ENCODE measurements at places on chromosomes 3 and 15.
A peak's percentile ranks its signal among the peaks of the same experiment; 100 is the strongest.

- H3K36me3 ChIP-seq, result no peaks in the 10 kb centered on the region
- H3K27ac ChIP-seq, result no peak overlapping the region
- no peaks in the 10 kb centered on the region for H3K27me3 ChIP-seq
- DNase-seq, result no peak
- no peaks in the 10 kb centered on the region for H3K4me1 ChIP-seq
These were observed 787.3 kb downstream of the EDEM1 start for GRCh38 chr3:5974630-5975322.

DNA sequence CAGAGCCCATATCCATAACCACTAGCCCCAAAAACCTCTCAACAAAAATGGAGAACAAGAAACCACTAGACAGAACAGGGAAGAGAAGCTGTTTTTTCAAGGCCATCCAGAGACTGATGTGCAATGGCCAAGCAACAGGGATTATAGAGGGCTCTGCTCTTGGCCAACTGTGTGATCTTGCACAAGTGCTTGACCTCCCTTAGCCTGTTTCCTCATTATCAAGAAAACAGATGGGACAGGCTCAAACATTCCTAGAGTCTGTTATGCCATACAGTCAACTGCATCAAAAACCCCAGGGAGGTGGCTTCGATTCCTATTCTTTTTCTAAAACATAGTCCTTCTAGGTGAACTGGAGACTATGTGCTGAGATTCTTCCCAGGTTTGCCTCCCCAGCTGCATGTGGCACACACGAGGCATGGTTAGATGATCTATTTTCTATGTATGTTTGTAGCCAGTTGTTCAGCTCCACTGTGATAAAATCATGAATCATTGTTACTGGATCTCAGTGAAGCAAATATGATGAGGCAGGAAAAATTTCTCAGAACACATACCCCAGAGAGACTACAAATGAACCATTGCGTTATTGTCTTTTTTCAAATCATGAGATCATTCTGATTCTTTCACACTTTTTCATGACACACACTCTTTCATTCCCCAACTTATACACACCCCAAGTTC is 132.9 kb upstream of the TGFBR2 start:
- DNase-seq, result peak; percentile 64
- no peaks in the 10 kb centered on the region for H3K4me1 ChIP-seq
- no peaks in the 10 kb centered on the region for H3K27me3 ChIP-seq
- no peak overlapping the region for H3K4me3 ChIP-seq

GRCh38 chr3:128745742-128746141 is 19.8 kb downstream of the RAB7A start:
- no peaks in the 10 kb centered on the region for H3K27me3 ChIP-seq
- H3K4me1 ChIP-seq, result no peaks in the 10 kb centered on the region
- DNase-seq, result no peak

- peak; percentile 49 for DNase-seq
- H3K36me3 ChIP-seq, result no peaks in the 10 kb centered on the region
- no peak overlapping the region for H3K4me3 ChIP-seq
These were observed 30.2 kb upstream of the ATOSA start for GRCh38 chr15:52709187-52709981.

- H3K4me1 ChIP-seq, result peaks cover 3% of the 10 kb centered on the region
- no peak overlapping the region for H3K27ac ChIP-seq
- no peak overlapping the region for H3K4me3 ChIP-seq
- no peak for DNase-seq
- H3K27me3 ChIP-seq, result no peaks in the 10 kb centered on the region
These were observed 8.4 kb downstream of the SNX4 start for GRCh38 chr3:125511420-125512118.

- no peak for DNase-seq
- no peaks in the 10 kb centered on the region for H3K36me3 ChIP-seq
- no peak overlapping the region for H3K27ac ChIP-seq
- no peak overlapping the region for H3K4me3 ChIP-seq
- H3K4me1 ChIP-seq, result no peaks in the 10 kb centered on the region
These were observed 164.4 kb downstream of the OPA1 start for GRCh38 chr3:193757457-193757856.

- H3K4me3 ChIP-seq, result no peak overlapping the region
- H3K27ac ChIP-seq, result no peak overlapping the region
- peaks cover 2% of the 10 kb centered on the region for H3K4me1 ChIP-seq
- no peaks in the 10 kb centered on the region for H3K27me3 ChIP-seq
- no peak for DNase-seq
These were observed 36.1 kb downstream of the PCSK6 start for GRCh38 chr15:101453123-101454120.

DNA sequence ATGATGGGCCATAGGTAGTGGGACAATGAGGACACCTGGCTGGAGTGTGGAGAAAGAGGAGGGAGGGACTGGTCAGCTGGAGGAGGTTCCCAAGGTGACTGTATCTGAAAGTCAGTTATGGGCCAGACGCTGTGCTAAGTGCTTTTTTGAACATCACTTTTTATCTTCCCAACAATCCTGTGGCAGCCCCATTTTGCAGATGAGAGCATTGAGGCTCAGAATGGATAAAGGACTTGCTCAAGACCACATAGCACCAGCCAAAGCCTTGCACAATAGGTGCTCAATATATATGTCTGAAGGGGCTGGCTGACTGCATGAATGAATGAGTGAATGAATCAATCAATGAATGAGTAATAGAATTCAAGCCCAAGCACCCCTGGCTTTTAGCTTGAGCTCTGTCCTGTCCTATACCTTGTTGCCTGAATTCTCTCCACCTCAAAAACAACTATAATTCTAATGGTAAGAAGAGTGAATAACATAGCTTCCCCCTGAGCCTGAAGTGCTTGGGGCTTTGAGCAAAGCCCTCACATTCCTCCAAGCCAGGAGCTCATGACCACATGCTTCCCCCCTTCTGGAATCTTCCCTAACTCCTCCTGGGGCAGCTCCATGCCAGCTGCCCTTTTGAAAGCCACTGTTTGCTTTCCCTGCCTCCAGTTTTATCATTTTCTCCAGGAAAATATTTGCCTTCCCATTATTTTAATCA is 150.9 kb downstream of the RPLP1 start:
- DNase-seq, result no peak
- no peaks in the 10 kb centered on the region for H3K36me3 ChIP-seq
- H3K27ac ChIP-seq, result no peak overlapping the region
- H3K4me3 ChIP-seq, result no peak overlapping the region

GRCh38 chr3:22399566-22399965 is 648.6 kb upstream of the ZNF385D start:
- no peaks in the 10 kb centered on the region for H3K4me1 ChIP-seq
- DNase-seq, result no peak
- no peak overlapping the region for H3K4me3 ChIP-seq

GRCh38 chr15:101697488-101697887 is 26.8 kb downstream of the TARS3 start:
- H3K36me3 ChIP-seq, result peaks cover 12% of the 10 kb centered on the region
- no peak for DNase-seq

GRCh38 chr3:157151627-157152026 is 8.3 kb downstream of the CCNL1 start:
- peaks cover 8% of the 10 kb centered on the region for H3K36me3 ChIP-seq
- H3K4me1 ChIP-seq, result no peaks in the 10 kb centered on the region
- no peak overlapping the region for H3K4me3 ChIP-seq
- DNase-seq, result no peak
- no peaks in the 10 kb centered on the region for H3K27me3 ChIP-seq
- no peak overlapping the region for H3K27ac ChIP-seq

DNA sequence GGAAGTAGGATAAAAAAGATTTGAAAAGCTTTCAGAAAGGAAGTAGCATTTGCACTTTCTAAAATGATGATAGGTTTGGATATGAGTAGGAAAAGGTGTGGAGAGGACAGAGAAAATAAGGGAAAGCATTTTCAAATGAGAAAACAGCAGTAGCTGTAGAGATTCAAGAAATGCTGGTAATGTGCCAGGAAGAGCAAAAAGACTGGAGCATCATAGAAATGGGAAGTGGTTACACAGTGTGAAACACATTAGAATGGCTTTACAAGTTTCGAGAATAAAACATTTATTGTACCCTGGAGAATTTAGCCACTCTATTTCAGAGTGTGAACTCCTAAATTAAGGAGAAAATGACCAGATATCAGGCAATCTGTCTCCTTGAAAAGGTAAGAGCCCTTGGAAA is 108.3 kb upstream of the CHL1 start:
- H3K27me3 ChIP-seq, result no peaks in the 10 kb centered on the region
- H3K36me3 ChIP-seq, result no peaks in the 10 kb centered on the region
- no peak overlapping the region for H3K27ac ChIP-seq
- DNase-seq, result no peak
- no peak overlapping the region for H3K4me3 ChIP-seq

GRCh38 chr15:96254173-96254572 is 76.3 kb upstream of the NR2F2 start:
- H3K4me3 ChIP-seq, result no peak overlapping the region
- H3K36me3 ChIP-seq, result no peaks in the 10 kb centered on the region
- no peak overlapping the region for H3K27ac ChIP-seq
- peak; percentile 78 for DNase-seq
- H3K4me1 ChIP-seq, result peaks cover 3% of the 10 kb centered on the region
- H3K27me3 ChIP-seq, result no peaks in the 10 kb centered on the region

DNA sequence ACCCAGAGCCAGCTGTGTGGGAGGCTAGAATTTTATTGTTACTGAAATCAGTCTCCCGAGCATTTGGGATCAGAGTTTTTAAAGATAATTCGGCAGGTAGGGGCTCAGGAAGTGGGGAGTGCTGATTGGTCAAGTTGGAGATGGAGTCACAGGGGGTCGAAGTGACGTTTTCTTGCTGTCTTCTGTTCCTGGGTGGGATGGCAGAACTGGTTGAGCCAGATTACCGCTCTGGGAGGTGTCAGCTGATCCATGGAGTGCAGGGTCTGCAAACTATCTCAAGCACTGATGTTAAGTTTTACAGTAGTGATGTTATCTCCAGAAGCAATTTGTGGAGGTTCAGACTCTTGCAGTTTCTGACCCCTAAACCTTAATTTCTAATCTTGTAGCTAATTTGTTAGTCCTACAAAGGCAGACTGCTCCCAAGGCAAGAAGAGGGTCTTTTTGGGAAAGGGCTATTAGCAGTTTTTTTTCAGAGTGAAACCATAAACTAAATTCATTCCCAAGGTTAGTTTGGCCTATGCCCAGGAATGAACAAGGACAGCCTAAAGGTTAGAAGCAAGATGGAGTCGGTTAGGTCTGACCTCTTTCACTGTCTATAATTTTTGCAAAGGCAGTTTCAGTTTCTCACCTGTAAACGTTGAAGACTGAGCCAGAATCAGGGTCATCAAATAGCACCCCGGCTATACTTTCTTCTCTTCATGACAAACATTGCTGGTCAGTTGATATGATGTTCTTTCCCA is 28.2 kb downstream of the FLNB start:
- peaks cover 35% of the 10 kb centered on the region for H3K4me1 ChIP-seq
- no peaks in the 10 kb centered on the region for H3K36me3 ChIP-seq
- no peak overlapping the region for H3K4me3 ChIP-seq
- H3K27ac ChIP-seq, result peak overlapping the region; percentile 82

DNA sequence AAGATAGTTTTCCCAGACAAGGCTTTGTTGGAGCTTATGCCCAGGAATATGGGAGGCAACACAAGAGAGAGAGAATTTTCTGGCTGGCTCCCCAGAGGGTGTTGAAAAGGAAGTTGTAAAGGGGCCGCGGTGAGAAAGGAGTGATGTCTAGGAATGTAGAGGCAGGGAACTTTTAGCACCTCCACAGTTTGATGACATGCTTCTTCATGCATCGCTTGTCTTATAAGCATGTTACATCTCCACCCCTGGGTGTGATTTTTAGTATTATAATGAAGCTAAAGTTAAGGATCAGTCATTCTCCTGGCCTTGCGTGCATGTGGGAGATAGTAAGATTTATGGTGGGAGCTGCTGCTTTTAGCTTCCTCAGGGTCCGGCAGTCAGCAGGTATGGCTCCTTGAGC is 32.8 kb upstream of the TF start:
- H3K27ac ChIP-seq, result no peak overlapping the region
- no peaks in the 10 kb centered on the region for H3K27me3 ChIP-seq
- H3K4me3 ChIP-seq, result no peak overlapping the region
- no peak for DNase-seq
- H3K36me3 ChIP-seq, result no peaks in the 10 kb centered on the region

GRCh38 chr3:55537563-55537962 is 50.5 kb upstream of the WNT5A start:
- peaks cover 5% of the 10 kb centered on the region for H3K4me1 ChIP-seq
- H3K4me3 ChIP-seq, result no peak overlapping the region
- H3K27ac ChIP-seq, result no peak overlapping the region
- no peaks in the 10 kb centered on the region for H3K36me3 ChIP-seq
- DNase-seq, result no peak
- no peaks in the 10 kb centered on the region for H3K27me3 ChIP-seq

GRCh38 chr15:83158393-83158792 is 49.2 kb downstream of the HDGFL3 start:
- peak; percentile 58 for DNase-seq
- H3K27ac ChIP-seq, result no peak overlapping the region
- no peaks in the 10 kb centered on the region for H3K4me1 ChIP-seq
- peaks cover 5% of the 10 kb centered on the region for H3K36me3 ChIP-seq
- H3K27me3 ChIP-seq, result no peaks in the 10 kb centered on the region
- H3K4me3 ChIP-seq, result no peak overlapping the region

DNA sequence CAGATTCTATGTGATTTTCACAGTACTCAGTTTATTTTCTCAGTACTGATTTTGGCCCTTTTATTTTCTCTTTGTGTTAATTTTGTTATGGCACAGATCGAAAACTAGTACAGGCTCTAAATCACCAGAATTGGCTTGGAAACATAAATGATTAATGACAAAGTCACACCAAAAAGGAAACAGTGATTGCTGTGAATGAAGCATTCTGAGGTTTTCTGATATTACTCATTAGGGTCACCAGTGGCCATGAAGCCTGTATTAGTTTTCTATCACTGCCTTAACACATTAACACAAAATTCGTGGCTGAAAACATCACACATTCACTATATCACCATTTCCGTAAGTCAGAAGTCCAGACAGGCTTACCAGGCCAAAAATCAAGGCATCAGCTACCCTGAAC is 343.0 kb upstream of the THRB start:
- H3K27ac ChIP-seq, result no peak overlapping the region
- no peak for DNase-seq
- no peaks in the 10 kb centered on the region for H3K36me3 ChIP-seq
- H3K4me3 ChIP-seq, result no peak overlapping the region
- no peaks in the 10 kb centered on the region for H3K27me3 ChIP-seq

- H3K27me3 ChIP-seq, result no peaks in the 10 kb centered on the region
- no peak for DNase-seq
- H3K4me1 ChIP-seq, result no peaks in the 10 kb centered on the region
- no peak overlapping the region for H3K4me3 ChIP-seq
- H3K36me3 ChIP-seq, result no peaks in the 10 kb centered on the region
These were observed 187.1 kb downstream of the MEGF11 start for GRCh38 chr15:66066481-66066880.

DNA sequence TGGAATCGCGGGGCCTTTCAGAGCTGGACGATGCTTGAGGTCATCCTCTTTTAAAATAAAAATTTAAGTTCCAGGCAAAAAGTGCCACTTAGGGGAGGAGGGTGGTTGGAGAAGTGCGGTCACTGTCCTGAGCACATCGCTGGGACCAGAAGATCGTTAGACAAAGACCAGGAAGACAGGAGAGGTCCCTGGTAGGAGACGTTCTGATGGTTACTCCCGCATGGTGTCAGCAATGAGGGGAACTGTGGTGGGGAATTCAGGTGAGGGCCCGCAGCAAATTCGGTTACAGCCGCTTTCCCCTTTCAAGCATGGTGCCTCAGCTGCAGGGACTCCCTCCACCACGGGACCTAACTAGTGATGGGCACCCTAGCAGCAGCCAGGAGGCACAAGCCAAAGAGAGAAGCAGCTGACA is 1.0 kb upstream of the ISY1 start:
- H3K27me3 ChIP-seq, result no peaks in the 10 kb centered on the region
- H3K4me1 ChIP-seq, result peaks cover 5% of the 10 kb centered on the region
- no peak overlapping the region for H3K4me3 ChIP-seq
